Caki2 (cell line): ENCODE measurements at places on chromosomes 7 and 10. TPM values are rescaled to one million over a fixed set of nuclear protein-coding genes. Genes with fewer than 3 reads are reported as not detected.

The RBP4 gene
- 0.54 TPM in 1 of 2 replicates, not detected in the other for total RNA-seq

DNA sequence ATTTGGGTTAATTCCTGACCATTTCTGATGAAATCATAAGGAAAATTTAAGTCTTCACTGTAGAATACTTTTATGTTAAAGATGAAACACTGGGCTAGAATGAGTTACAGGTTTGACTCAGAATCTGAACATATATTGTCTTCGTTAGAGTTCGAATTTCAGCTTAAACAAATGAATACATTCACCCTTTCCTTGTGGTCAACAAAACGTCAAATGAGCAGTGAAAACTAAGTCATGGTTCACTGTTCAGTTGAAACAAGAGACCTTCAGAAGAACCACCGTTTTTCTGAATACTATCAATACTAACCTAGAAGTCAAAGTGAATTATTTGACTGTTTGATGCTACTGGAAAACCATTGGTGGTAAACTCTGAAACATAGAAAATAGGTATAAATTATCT is 235.2 kb upstream of the ZWINT start:
- DNase-seq, result no peak

GRCh38 chr10:93054486-93054885 is 6.1 kb upstream of the CYP26C1 start:
- no peak for DNase-seq

The TSPAN12 gene
- 45.3 and 46.5 TPM in 2 replicates for total RNA-seq

The NPSR1 gene
- total RNA-seq, result not detected in 2 replicates

DNA sequence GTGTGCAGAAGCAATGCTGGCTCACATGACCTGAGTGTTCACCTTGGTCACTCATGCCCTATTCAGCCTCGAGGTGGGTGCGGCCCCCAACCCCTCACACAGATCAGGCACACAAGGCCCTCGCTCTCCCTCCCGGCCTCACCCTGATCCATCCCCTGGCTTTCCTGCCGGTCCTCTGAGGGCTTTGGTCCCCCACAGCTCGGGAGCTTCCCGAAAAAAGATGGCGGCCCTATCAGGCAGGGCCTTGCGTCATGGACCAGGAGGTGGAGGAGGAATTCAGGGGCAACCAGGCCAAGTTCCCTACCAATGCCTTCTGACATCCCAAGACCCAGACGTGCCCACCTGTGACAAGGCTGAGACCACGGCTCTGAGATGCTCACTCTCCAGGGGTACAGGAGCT is 43.7 kb upstream of the DNAAF5 start:
- DNase-seq, result no peak

GRCh38 chr7:127976056-127976737 is 55.0 kb downstream of the LRRC4 start:
- DNase-seq, result peak; percentile 54

The CFAP58 gene
- 0.07 TPM in 1 of 2 replicates, not detected in the other for total RNA-seq

The ANKRD26 gene
- 1.6 and 5.2 TPM in 2 replicates for total RNA-seq

The OR2A12 gene
- total RNA-seq, result not detected in 2 replicates

DNA sequence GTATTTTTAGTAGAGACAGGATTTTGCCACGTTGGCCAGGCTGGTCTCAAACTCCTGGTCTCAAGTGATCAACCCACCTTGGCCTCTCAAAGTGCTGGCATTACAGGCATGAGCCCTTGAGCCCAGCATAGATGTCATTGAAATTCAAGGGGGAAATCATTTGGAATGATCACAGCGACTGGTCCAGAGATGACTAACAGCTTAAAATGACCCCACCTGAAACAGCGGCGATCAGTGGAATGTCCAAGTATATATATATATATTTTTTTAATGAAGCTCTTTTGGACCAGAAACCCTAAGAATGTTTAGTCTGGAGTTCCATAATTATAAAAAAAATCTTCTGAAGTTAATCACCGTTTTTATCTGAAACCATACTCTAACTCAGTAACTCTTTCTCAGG is 12.5 kb upstream of the AKR1E2 start:
- no peak for DNase-seq

DNA sequence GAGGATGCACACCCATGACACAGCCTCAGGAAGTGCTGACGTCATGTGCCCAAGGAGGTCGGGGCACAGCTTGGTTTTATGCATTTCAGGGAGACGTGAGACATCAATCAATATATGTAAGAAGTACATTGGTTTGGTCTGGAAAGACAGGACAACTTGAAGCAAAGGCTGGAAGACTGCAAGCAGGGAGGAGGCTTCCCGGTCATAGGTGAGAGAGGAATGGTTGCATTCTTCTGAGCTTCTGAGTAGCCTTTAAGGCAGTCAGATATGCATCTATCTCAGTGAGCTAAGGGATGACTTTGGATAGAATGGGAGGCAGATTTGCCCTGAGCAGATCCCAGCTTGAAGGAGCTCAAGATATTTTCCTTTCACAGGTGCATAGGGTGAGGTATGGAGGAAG is 349.5 kb downstream of the TYW1 start:
- no peak for DNase-seq

The WDFY4 gene
- not detected in 2 replicates for total RNA-seq

The SYNPO2L gene
- total RNA-seq, result not detected in 2 replicates

GRCh38 chr10:131183546-131184045 is 127.9 kb downstream of the TCERG1L start:
- DNase-seq, result no peak

The SSC4D gene
- total RNA-seq, result 1.1 and 11.0 TPM in 2 replicates

The CACNB2 gene
- total RNA-seq, result not detected in 2 replicates

DNA sequence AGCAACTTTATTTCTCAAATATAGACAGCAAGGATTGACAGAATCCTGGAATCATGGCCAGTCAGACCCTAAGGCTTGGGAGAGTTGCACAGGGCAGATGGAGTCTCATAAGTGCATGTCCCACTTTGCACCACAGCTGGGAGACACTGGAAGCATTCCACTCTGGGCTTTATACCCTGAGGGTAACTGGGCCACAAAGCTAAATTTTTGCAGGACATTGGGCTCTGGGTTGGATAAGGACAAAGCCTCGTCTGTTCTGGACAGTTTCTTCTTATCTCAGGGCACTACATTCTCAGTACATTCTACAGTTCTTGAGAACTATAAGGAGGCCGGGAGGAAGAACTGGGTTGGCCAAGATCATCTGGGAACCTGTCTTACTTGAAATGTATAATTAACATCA is 158.3 kb upstream of the IGFBP3 start:
- DNase-seq, result no peak

The IFIT2 gene
- total RNA-seq, result 5.9 and 7.9 TPM in 2 replicates

The ZRANB1 gene
- total RNA-seq, result 12.2 and 13.6 TPM in 2 replicates

The TDRD1 gene
- not detected in 2 replicates for total RNA-seq

DNA sequence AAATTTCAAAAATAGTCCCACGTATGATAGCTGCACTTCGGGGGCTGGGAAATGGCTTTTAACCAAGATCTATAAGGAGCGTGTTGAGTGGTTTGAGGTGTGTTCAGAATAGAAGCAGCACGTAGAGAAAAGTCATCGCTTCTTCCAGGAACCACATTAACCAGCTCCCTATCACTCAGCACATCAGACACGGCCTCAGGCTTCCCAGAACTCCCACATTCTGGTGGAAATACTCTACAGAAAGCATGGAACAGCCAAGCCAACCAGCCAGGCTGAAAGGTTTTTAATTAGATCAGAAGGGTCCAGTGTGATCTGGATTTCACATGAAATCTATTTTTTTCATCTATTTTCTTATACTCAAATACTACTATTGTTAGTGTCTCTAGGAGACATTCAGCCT is 231.5 kb upstream of the NRP1 start:
- no peak for DNase-seq

DNA sequence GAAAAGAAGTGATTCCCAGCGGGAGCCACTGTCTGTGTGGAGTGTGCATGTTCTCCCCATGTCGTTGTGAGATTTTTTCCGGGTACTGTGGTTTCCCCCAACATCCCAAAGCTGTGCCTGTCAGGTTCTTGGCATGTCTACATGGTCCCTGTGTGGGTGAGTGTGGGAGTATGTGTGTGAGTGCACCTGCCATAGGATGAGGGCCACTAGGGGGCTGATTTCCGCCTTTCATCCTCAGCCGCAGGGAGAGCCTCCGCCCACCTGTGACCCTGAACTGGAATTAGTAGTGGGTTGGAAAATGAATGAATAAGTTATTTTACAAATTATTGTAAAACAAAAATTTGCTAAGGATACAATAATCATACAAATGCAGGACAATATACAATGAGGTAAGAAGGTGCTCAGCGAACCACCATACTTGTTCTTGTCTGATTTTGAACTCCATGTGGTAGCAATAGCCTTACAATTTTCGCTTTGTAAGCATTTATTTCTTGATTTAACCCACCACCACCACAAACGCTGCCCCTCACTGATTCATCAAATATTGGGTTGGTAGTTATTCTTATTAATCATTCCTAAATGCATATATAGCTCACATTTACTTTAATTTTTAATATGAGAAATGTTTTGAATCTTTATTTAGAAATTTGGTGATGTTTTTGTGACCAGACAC is 641.2 kb upstream of the VSTM2A start:
- no peak for DNase-seq

DNA sequence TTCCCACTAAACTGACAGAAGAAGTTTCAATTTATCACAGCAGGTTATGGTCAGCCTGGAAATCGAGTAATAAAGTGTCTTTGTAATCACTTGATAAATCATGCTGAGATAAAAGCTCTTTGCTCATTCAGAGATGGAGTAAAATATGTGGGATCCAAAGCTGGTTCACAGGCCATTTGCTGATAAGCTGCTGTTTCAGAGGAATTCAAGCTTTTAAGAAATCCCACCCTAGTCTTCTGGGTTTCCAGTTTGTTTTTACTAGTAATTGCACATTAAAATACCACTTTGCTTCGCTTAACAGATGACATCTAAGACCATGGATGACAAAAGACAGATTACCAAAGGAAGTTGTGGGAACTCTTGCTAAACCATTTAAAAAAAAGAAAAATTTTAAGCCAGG is 37.4 kb upstream of the CDK6 start:
- DNase-seq, result no peak

DNA sequence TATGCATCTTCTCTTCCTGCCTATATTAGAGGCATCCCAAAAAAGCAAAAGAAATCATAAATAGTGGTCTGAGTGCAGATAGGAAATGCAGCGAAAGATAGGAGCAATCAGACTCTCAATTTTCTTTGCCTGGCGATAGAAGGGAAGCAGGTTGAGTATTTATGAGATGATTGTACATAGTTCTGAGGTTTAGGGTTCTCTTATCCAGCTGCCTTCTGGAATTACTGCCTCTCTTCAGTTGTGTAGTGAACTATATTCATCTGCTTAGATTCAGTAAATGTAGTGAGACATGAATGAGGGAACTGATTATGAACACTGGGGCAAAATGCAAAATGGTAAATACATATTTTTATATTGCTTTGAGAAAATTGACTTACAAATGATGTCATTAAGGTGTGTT is 93.0 kb upstream of the CYP26C1 start:
- DNase-seq, result no peak

DNA sequence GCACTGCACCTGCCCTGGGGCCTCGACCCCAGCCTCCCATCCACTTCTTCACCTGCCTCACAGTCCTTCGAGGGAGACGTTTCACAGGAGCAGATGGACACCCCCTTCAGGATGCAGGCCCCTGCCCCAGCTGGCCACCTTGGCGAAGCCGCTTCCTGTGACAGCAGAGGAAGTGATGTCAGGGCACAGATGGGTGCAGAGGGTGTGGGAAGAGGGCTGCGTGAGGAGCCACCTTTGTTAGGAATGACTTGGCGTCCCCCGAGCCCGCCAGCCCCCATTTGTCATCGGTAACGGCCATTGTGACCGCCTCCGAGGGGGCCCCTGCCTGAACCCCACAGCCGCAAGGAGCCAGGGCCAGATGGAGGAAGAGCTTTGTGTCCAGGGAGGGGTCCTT is 47.4 kb upstream of the SLC29A3 start:
- DNase-seq, result no peak

GRCh38 chr10:77501152-77501845 is 136.3 kb downstream of the KCNMA1 start:
- DNase-seq, result peak; percentile 91

- no peak for DNase-seq
These were observed 425.2 kb upstream of the VSTM2A start for GRCh38 chr7:54116956-54117355.

DNA sequence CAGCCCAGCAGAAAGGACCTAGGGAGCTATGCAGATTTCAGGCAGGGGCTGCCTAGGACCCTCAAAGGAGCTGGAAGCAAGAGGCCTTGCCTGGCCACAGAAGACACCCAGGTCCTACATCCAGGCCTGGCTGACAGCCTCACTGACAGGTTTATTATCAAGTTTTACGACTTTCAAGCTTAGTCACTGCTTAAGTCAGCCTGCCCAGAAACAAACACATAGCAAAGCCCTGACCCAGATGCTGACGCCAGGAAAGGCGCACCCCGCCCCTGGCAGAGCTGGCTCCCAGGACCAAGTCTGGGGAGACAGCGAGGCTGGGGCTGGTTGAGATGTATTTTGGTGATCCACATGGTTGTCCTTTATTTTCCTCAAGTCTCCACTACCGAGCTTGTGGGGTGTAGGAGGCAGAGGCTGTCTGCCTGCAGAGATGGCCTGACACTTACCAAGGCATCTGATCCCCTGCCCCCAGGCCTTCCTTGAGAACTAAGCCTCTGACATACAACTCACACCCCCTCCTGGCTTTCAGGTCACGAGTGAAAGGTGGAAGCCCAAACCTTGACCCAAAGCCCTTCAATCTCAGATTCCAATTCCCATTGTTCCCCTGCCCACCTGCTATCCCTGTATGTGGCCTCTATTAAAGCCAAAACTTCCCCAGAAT is 80.7 kb upstream of the EMX2 start:
- peak; percentile 79 for DNase-seq

The CCNY gene
- 42.1 and 47.8 TPM in 2 replicates for total RNA-seq

The ABCB1 gene
- 9.0 and 9.8 TPM in 2 replicates for total RNA-seq

DNA sequence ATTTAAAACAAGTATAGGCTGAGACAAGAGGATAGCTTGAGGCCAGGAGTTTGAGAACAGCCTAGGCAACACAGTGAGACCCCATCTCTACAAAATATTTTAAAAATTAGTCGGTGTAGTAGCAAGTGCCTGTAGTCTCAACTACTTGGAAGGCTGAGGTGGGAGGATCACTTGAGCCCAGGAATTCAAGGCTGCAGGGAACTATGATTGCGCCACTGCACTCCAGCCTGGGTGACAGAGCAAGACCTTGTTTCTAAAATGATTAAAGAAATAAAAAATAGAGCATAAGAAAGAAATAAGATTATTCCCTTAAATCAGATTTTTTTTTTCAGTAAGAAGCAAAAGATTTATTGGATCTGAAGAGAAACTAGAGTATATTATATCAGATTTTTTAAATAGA is 11.7 kb downstream of the LRRC20 start:
- DNase-seq, result no peak

DNA sequence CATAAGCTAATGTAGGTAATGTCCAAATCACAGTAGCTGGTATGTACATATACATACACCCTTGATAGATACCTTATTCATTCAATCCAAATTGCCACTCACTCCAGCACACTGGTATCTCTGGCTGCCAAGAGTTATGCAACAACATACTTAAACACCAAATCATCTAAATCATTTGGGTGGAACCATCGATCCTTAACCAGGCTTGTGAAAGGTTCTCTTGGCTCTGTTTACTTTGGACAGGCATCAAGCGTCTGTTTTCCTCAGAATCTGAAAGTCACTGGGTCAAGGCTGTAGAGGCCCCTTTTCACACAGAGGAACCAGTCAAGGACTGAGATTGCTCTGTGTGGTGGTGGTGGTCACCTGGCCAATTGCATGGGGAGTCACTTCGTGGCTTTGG is 24.6 kb downstream of the JAZF1 start:
- no peak for DNase-seq
